ENCODE measurements at places on chromosomes 5 and 9.

DNA sequence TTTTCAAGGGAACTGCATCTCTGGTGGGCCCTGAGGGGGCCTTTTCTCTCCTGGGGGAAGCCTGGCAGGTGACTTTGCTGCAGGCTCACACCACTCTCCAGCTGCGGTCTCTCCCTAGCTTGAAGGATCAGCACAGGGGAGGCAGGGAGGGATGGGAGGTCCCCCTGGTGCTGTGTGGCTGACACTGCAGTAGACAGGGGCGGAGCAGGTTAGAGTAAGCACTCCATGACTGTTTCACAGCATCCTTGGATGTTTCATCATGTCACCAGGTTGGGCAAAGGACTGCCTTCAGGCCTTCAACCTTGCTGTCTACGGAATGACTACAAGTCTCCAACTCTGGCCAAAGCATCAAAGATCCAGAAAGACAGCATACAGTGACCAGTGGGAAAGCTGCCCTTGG, 470.7 kb downstream of the CDK5RAP2 start:
- DNase-seq, result no peak

- peak; percentile 67 for DNase-seq
Measured at GRCh38 chr9:110156902-110157301, 51.1 kb downstream of the C9orf152 start.

DNA sequence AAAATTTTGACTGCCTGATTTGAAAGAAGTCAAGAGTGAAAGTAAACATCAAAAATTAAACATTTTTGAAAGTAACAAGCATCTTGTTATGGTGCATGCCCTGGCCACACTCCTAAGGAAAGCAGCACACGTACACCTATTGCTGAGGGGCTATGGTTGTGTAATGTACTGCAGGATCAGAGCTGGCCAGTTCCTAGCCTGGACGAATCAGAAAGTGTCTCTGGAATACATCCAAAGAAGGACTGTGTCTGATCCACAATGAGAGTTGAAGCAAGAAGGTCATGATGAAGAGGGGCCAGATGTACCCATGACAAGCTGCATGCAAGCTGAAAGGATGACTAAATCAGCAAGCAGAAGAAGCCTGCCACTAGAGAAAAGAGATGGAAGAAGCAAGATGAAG, 618.2 kb downstream of the TLE1 start:
- no peak for DNase-seq

GRCh38 chr5:67235399-67236110, 39.0 kb upstream of the CD180 start:
- no peak for DNase-seq

DNA sequence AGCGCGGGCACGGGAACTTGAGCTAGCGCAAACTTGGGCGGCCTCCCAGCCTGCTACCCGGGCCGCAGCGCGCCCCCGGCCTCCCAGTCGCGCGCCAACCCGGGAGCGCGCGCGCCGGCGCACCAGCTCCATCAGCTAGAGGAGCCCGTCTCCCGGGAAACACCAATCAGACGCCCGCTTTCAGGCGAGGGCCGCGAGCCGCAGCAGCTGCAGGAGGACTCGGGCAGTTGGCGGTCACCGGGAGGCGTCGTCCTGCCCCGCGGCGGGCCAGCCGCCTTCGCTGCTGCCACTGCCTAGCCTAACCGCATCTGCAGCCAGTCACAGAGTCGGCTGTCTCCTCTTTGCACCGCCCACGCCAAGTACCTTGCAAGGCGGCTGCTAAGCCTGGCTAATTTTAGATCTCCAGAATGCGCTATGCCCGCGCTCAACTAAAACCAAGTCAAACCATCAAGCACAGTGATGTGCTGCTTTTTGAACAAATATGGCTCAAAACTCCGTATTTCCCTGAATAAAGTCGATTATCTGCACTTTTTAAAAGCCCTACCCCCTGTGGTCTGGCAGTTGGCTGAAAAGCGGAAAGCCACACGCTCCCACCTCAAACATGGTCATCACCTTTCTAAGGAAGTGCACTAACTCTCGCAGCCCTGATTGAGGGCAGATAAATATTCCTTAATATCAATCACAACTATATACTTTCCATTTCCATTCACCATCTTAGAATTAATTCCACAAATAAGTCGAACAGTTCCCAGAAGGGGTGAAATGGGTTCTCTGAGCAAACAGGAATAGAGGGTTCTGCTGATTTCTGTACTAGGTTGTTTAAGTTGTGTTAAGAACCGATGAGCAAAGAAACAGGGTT, 221.8 kb downstream of the MEF2C start:
- peak; percentile 84 for DNase-seq

- peak; percentile 94 for DNase-seq
Measured at GRCh38 chr9:100098887-100099721, at the start of the genes ERP44 and INVS. ERP44 (minus strand) TSS chr9:100099000; CDS start chr9:100098840, 160 bp downstream. INVS (plus strand) TSS chr9:100099243; CDS start chr9:100104522, 5,279 bp downstream.

- DNase-seq, result no peak
Measured at GRCh38 chr9:86315078-86315477, 32.7 kb upstream of the ISCA1 start.

Data from COLO829 (cell line).